SK-N-SH (cell line): ENCODE measurements at places on chromosomes 11 and 22. TPM values are rescaled to one million over a fixed set of nuclear protein-coding genes. Genes with fewer than 3 reads are reported as not detected.

CEND1 gene
- 2.9 and 3.6 TPM in 2 replicates for polyA plus RNA-seq

OR8G5 gene
- polyA plus RNA-seq: not detected in 2 replicates

SCN4B gene
- polyA plus RNA-seq: 1.2 and 2.0 TPM in 2 replicates

MMP10 gene
- 1.4 and 2.2 TPM in 2 replicates for polyA plus RNA-seq

SLC39A13 gene
- polyA plus RNA-seq: 65.5 and 70.7 TPM in 2 replicates

DLG2 gene
- 0.21 and 0.31 TPM in 2 replicates for polyA plus RNA-seq

CRYBB2 gene
- polyA plus RNA-seq: 0.69 and 0.70 TPM in 2 replicates

ARHGAP20 gene
- 0.76 and 0.78 TPM in 2 replicates for polyA plus RNA-seq

OR6X1 gene
- not detected in 2 replicates for polyA plus RNA-seq

HEPHL1 gene
- polyA plus RNA-seq: not detected in 2 replicates

OR56A1 gene
- polyA plus RNA-seq: not detected in 2 replicates

RAB39A gene
- polyA plus RNA-seq: 0.18 and 0.36 TPM in 2 replicates

XRRA1 gene
- 12.9 and 13.0 TPM in 2 replicates for polyA plus RNA-seq

TRIM21 gene
- 11.0 and 12.5 TPM in 2 replicates for polyA plus RNA-seq

MMP13 gene
- 0.12 and 0.15 TPM in 2 replicates for polyA plus RNA-seq

RCOR2 gene
- polyA plus RNA-seq: 1.1 and 1.4 TPM in 2 replicates

MPZL3 gene
- polyA plus RNA-seq: 0.38 and 0.70 TPM in 2 replicates

DNA sequence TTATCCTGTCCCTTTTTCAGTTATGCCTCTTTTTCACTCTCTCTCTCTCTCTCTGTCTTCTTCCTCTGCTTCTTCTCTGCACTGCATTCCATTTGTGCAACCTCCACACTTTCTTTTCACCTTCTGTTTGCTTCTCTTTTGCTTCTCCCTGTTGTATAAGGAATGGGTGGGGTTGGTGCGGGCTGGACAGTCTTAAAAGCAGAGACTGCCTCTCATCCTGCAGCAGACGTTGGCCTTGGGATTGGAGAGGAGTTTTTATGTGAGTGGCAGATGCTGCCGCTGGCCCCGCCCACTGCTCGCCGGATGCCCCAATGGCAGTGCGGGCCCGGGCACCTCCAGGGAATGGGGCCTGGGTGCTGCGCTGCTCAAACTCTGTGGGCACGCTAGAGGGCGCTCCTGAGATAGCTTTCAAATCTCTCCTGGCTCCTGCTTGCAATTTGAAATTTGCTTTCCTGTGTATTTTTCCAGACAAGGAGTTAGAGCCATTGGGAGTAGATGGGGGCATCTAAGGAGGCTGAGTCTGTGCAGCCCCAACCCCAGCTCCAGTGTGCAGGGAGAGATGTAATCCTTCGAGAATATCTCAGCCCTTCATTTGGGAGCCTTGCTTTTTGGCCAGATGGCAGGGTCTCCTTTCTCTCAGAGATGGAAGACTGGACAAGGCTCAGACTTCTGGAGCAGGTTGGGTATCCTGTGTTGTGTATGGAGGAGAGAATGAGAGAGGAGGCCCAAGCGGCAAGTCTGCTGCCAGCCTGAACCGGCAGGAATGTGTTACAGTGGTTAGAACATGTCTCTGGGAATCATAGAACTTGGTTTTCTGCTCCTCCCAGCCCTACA lies 81.2 kb downstream of the GRAMD1B start:
- H3K4me3 ChIP-seq: no peak overlapping the region; the same call in 1 of the 2 replicates
- no peaks in the 10 kb centered on the region for H3K27me3 ChIP-seq
- peak overlapping the region; percentile 68 for H3K27ac ChIP-seq
- H3K36me3 ChIP-seq: no peaks in the 10 kb centered on the region
- peak; percentile 92 for DNase-seq
- H3K4me1 ChIP-seq: peaks cover 13% of the 10 kb centered on the region; the same call in 1 of the 2 replicates

- peaks cover 61% of the 10 kb centered on the region for H3K4me1 ChIP-seq
- peak overlapping the region; percentile 38 for H3K4me3 ChIP-seq
- H3K27ac ChIP-seq: peak overlapping the region; percentile 100
- H3K27me3 ChIP-seq: no peaks in the 10 kb centered on the region
- no peaks in the 10 kb centered on the region for H3K36me3 ChIP-seq
These were observed 56.1 kb downstream of the RBFOX2 start for GRCh38 chr22:35972559-35972958.

DNA sequence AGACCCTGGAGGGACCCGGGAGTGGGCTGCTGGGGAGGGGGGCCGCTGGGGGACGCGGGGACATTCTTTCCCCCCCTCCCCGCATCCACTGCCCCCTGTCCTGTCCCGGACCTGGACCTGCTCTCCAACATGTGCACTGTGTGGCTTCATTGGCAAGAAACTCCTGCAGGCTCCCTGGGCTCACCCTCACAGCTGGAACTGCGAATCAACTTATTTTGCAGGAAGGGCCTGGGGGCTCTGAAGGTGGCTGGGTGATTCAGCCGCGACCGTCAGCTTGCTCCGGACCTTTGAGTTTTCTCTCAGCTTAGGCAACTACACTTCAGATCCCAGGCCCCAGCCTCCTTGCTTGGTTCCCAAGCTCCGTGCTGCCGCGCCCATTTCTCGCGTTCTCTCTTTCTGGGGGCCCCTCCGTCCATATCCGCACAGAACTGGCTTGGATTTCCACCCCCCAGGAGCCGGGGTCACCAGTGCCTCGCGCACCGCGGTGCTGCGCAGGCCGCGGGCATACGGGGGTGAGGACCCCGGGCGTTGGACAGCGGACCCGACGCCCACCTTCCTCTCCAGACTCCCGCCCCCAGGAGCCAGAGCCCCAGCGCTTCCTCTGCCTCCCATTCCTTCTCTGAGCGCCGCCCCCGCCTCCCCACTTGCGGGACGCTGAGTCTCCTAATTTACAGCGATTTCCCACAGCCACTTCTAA lies 471 bp upstream of the AHNAK start:
- no peaks in the 10 kb centered on the region for H3K27me3 ChIP-seq
- peak overlapping the region; percentile 50 for H3K27ac ChIP-seq
- no peak for DNase-seq

DNA sequence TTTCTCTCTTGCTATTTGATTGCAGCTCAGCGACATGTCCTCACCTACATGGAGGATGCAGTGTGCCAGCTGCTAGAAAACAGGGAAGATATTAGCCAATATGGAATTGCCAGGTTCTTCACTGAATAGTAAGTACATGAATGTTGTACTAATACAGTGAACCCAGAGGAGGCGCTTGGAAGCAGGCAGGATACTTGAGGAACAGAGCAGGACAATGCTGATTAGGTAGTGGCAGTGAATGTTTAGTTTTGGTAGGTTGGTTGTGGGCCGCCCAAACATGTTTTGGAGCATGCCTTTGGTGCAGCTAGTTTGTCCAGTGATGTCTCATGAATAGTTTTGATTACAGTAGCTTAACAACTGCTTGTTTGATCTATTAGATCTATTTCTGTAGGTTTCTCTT lies 50.6 kb downstream of the CSTPP1 start:
- DNase-seq: no peak
- H3K36me3 ChIP-seq: peaks cover 28% of the 10 kb centered on the region
- no peaks in the 10 kb centered on the region for H3K27me3 ChIP-seq
- H3K4me3 ChIP-seq: no peak overlapping the region
- peak overlapping the region; percentile 8 for H3K27ac ChIP-seq

- H3K4me3 ChIP-seq: no peak overlapping the region
- peaks cover 18% of the 10 kb centered on the region for H3K36me3 ChIP-seq
- H3K27ac ChIP-seq: peak overlapping the region; percentile 64
These were observed 30.6 kb downstream of the TUB start for GRCh38 chr11:8111636-8112035.

DNA sequence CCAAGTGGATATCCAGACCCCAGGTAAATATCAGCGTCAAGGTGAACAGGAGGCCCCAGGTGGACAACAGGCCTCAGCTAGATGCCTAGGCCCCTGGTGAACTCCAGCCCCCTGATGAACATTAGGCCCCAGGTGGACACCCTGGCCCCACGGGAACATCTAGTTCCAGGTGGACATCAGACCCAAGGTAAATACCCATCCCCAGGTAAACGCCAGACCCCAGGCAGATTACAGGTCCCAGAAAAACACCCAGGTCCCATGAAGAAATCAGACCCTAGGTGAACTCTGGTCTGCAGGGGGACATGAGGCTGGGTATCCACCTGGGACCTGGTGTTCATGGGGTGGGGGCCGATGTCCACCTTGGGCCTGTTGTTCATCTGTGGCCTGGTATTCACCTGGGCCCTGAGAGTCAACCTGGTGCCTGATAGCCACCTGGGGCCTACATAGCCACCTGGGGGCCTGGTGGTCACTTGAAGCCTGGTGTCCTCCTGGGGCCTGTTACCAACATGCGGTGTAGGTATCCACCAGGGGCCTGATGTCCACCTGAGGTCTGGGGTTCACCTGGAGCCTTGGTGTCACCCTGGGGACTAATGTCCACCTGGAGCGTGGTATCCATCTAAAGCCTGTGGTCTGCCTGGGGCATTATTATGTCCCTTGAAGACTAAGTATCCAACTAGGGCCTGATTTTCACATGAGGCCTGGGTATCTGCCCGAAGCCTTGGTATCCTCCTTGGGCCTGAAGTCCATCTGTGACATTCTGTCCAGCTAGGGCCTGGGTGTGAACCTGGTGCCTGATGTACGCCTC lies 56.8 kb upstream of the SEPTIN5 start:
- no peak overlapping the region for H3K27ac ChIP-seq
- DNase-seq: no peak
- no peak overlapping the region for H3K4me3 ChIP-seq
- H3K27me3 ChIP-seq: no peaks in the 10 kb centered on the region
- no peaks in the 10 kb centered on the region; the same call in 1 of the 2 replicates for H3K4me1 ChIP-seq
- H3K36me3 ChIP-seq: no peaks in the 10 kb centered on the region

DNA sequence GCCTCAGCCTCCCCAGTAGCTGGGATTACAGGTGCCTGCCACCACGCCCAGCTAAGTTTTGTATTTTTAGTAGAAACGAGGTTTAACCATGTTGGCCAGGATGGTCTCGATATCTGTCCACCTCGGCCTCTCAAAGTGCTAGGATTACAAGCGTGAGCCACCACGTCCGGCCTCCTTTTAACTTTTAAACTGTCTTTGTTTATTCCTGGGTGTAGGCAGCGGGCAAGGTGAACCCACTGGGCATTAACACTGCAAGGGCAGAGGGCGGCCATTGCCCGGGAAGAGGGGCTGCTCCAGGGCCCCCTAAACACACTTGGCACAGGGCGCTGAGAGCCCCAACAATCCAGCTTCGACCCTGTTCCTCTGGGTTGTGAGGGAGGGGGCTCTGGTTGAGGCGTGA lies 693.6 kb downstream of the BRD1 start:
- no peaks in the 10 kb centered on the region for H3K4me1 ChIP-seq
- no peaks in the 10 kb centered on the region for H3K36me3 ChIP-seq
- H3K4me3 ChIP-seq: no peak overlapping the region
- no peak overlapping the region for H3K27ac ChIP-seq
- no peak for DNase-seq

DNA sequence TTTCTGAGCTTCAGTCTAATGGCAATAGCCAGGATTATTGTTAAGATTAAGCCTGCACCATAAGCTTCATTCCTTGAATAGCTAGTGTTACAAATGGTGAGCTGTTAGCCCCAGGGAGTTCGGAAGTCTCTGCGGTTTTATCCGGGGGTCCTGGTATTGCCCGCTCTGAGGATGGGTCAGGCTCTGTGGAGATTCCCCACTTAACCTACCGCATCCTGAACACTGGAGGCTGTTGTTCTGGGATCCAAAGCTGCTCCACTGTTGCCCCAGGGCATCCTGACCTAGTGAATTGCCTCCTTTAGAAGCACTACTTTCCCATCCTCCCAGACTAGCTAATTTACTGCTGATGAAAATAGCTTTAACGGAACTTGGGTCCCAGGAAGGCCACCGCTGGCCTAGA lies 14.5 kb upstream of the PEX26 start:
- no peaks in the 10 kb centered on the region for H3K27me3 ChIP-seq
- no peak overlapping the region for H3K27ac ChIP-seq
- H3K4me3 ChIP-seq: no peak overlapping the region
- no peak for DNase-seq

DNA sequence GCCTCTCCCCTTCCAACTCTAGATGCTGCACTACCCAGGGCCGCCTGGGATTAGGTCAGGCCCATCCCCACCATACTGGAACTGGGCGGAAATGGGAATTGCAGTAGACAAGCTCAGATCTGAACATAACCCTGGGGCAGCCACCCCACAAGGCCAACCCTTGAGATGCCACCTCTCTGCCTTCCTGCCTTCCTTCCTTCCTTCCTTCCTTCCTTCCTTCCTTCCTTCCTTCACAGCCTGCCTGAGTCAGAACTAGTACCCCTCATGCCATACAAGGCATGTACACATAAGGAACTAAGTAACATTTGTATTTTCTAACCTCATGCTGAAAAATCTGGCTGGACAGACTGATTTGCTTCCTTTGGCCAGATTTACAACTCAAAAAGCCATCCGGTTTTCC lies 28.0 kb downstream of the SHISAL1 start:
- no peaks in the 10 kb centered on the region for H3K4me1 ChIP-seq
- no peak for DNase-seq
- H3K36me3 ChIP-seq: no peaks in the 10 kb centered on the region
- no peaks in the 10 kb centered on the region for H3K27me3 ChIP-seq

GRCh38 chr11:62540804-62541701 lies 5.6 kb downstream of the AHNAK start:
- peak overlapping the region; percentile 98 for H3K4me3 ChIP-seq
- H3K4me1 ChIP-seq: peaks cover 47% of the 10 kb centered on the region

- H3K27me3 ChIP-seq: no peaks in the 10 kb centered on the region
- no peak overlapping the region for H3K4me3 ChIP-seq
- H3K27ac ChIP-seq: no peak overlapping the region
- peaks cover 34% of the 10 kb centered on the region for H3K4me1 ChIP-seq
- H3K36me3 ChIP-seq: no peaks in the 10 kb centered on the region
- no peak for DNase-seq
These were observed 33.6 kb downstream of the SYT7 start for GRCh38 chr11:61547246-61547645.

GRCh38 chr11:57624864-57625263 lies 24.8 kb downstream of the YPEL4 start:
- no peaks in the 10 kb centered on the region for H3K4me1 ChIP-seq
- no peak overlapping the region for H3K27ac ChIP-seq
- no peak overlapping the region for H3K4me3 ChIP-seq
- no peak for DNase-seq
- no peaks in the 10 kb centered on the region for H3K36me3 ChIP-seq
- no peaks in the 10 kb centered on the region; the same call in 1 of the 2 replicates for H3K27me3 ChIP-seq

GRCh38 chr11:131674051-131674755 lies 303.8 kb downstream of the NTM start:
- H3K27ac ChIP-seq: no peak overlapping the region
- no peaks in the 10 kb centered on the region; the same call in 1 of the 2 replicates for H3K27me3 ChIP-seq
- H3K4me3 ChIP-seq: peak overlapping the region; percentile 44; the same call in 1 of the 2 replicates
- no peaks in the 10 kb centered on the region for H3K36me3 ChIP-seq

GRCh38 chr11:84384731-84385130 lies 1098.6 kb upstream of the CCDC90B start:
- H3K4me1 ChIP-seq: no peaks in the 10 kb centered on the region
- H3K4me3 ChIP-seq: no peak overlapping the region
- peak; percentile 25 for DNase-seq

GRCh38 chr11:12838463-12839123 lies 164.4 kb downstream of the TEAD1 start:
- H3K4me1 ChIP-seq: peaks cover 41% of the 10 kb centered on the region
- peaks cover 8% of the 10 kb centered on the region for H3K36me3 ChIP-seq
- DNase-seq: no peak
- no peaks in the 10 kb centered on the region for H3K27me3 ChIP-seq
- peak overlapping the region; percentile 97; the same call in 1 of the 2 replicates for H3K27ac ChIP-seq
- no peak overlapping the region for H3K4me3 ChIP-seq
